ENCODE measurements at places on chromosomes 11 and 22.
A peak's percentile ranks its signal among the peaks of the same experiment; 100 is the strongest.

DNA sequence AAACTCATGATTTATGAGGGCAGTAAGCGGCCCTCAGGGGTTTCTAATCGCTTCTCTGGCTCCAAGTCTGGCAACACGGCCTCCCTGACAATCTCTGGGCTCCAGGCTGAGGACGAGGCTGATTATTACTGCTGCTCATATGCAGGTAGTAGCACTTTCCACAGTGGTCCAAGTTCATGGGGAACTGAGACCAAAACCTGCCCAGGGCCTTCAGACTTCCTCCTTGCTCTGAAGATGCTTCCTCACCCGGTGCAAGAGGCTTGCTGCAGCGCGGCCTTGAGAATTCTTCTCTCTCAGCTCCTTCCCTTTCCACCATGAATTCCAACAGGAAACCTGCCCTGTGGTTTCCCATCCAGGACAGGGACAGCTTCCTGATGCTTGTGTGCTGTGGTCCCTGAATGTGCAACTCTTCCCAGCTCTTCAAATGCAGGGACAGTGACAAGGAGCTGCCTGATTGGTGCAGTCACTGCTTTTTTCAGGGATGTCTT lies 53.9 kb downstream of the GGTLC2 start:
- peak overlapping the region; percentile 52 for H3K27ac ChIP-seq
- H3K27me3 ChIP-seq, result peaks cover 2% of the 10 kb centered on the region
- H3K4me1 ChIP-seq, result peaks cover 11% of the 10 kb centered on the region

DNA sequence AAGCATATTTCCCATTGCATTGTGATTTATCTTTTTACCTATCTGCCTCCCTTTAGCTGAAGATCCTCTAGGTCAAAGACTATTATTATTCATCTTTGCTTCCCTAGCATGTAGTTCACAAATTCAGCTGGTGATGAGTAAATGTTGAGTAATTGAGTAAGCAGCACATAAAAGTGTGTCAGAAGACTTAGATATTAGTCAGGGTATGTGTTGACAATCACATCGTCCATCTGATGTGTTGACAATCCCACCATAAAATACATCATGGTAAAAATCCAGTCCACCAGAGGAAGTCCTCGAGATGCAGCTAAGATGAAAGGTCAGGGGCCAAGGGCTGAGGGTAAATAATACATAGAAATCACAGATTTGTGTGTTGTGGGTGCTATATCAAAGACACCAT lies 22.9 kb upstream of the ABTB2 start:
- DNase-seq, result no peak
- H3K4me3 ChIP-seq, result no peak overlapping the region
- peaks cover under 1% of the 10 kb centered on the region for H3K27me3 ChIP-seq
- H3K27ac ChIP-seq, result no peak overlapping the region

DNA sequence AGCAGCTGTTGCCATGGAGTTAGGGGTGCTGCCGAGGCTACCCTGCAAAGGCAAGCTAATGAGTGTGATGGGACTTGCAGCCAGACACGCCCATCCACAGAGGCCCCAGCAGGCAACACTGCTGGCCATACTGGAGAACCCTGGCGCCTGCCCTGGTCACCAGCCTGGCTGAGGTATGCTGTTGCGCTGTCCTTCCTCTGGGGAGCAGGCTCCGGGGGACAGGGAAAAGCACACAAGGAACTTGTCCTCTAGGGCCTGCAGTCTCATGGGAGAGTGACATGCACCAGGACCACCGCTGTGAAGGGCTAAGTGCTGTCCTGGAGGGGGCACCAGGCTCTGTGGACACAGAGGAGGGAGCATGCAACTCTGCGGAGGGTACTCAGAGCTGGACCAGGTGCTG lies 35.8 kb downstream of the TOM1 start:
- peak overlapping the region; percentile 25 for H3K4me3 ChIP-seq
- no peak for DNase-seq
- no peak overlapping the region for H3K27ac ChIP-seq
- H3K4me1 ChIP-seq, result peaks cover 4% of the 10 kb centered on the region
- H3K27me3 ChIP-seq, result no peaks in the 10 kb centered on the region

DNA sequence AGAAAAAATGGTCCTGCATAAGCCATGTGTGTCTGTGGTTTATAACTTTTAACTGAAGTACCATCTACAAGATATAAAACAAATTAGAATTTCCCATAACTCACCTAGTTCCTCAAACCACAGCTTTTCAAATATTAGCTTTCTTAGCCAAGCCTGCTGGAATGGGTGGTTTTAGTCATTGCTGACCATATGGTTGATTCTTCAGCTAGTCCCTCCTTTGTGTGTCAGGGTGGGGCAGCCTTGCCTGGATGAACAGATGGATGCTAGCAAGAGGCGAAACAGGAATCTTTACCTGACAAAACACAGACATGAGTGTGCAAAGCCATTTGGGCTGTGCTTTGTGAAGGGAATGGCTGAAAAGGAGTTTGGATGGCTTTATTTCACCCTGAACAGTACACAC lies 6.9 kb upstream of the B3GNT6 start:
- H3K4me1 ChIP-seq, result no peaks in the 10 kb centered on the region
- H3K27me3 ChIP-seq, result peaks cover 3% of the 10 kb centered on the region
- H3K27ac ChIP-seq, result no peak overlapping the region
- no peak for DNase-seq

DNA sequence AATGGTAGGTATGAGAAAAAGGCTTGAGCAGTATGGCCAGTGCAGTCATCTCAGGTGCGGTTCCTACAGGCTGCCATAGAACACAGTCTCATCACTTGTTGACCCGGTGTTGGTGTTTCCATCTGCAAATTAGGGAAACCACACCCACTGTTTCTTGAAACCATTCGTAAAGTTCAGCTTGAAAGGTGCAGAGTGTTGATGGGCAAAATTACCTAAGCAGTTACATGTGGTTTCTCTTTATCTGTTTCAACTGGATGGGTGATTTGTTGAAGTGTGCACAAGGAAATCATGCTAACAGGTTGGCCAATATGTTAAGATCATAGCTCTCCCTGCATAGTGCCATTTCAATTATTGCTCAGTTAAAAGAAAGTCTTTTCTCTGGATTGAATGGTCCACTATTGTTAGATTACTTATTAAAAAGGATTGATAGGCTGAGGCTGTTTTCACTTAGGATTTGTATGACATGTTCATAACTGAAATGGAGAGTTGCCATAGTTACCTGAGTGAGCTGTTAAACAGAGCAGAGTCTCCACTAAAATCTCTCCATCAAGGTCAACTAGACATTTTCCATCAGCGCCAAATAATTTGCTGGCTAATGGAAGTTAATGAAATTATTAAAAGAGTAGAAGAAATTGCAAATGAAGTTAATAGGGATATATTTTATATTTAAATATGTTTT lies 203.1 kb upstream of the MTMR2 start:
- no peak overlapping the region for H3K27ac ChIP-seq
- H3K4me3 ChIP-seq, result no peak overlapping the region
- no peaks in the 10 kb centered on the region for H3K4me1 ChIP-seq
- no peaks in the 10 kb centered on the region for H3K27me3 ChIP-seq

GRCh38 chr11:103985041-103985440 lies 51.4 kb upstream of the DDI1 start:
- no peak for DNase-seq
- no peak overlapping the region for H3K4me3 ChIP-seq
- H3K27ac ChIP-seq, result no peak overlapping the region
- H3K36me3 ChIP-seq, result no peaks in the 10 kb centered on the region
- no peaks in the 10 kb centered on the region for H3K4me1 ChIP-seq

GRCh38 chr11:110198031-110198729 lies 98.2 kb downstream of the RDX start:
- no peak for DNase-seq
- peaks cover 4% of the 10 kb centered on the region for H3K27me3 ChIP-seq
- H3K4me1 ChIP-seq, result no peaks in the 10 kb centered on the region
- no peak overlapping the region for H3K27ac ChIP-seq
- no peak overlapping the region for H3K4me3 ChIP-seq

- H3K36me3 ChIP-seq, result peaks cover 7% of the 10 kb centered on the region
- H3K27ac ChIP-seq, result peak overlapping the region; percentile 86
- H3K27me3 ChIP-seq, result peaks cover 14% of the 10 kb centered on the region
- no peak for DNase-seq
- peak overlapping the region; percentile 56 for H3K4me3 ChIP-seq
These were observed 11.9 kb upstream of the CERK start for GRCh38 chr22:46749682-46750529.

Data from endothelial cell (in vitro differentiated cells).